ENCODE measurements at places on chromosomes 12 and 14. TPM values are rescaled to one million over a fixed set of nuclear protein-coding genes. Genes with fewer than 3 reads are reported as not detected.

Gene BCL2L14
- not detected for total RNA-seq

Gene GCH1
- total RNA-seq, result 4.2 TPM

Gene AMN
- 0.39 TPM for total RNA-seq

Gene RPS26
- 711 TPM for total RNA-seq

Gene B4GALNT1
- 44.0 TPM for total RNA-seq

Gene LRRC10
- total RNA-seq, result not detected

Gene KMT2D
- 37.5 TPM for total RNA-seq

Gene NRL
- total RNA-seq, result 1.1 TPM

Gene TMEM121
- total RNA-seq, result 10.8 TPM

Gene TRMT5
- 12.3 TPM for total RNA-seq

Gene MSRB3
- total RNA-seq, result 18.5 TPM

Gene PPP1R13B
- total RNA-seq, result 5.0 TPM

Gene GPD1
- 0.14 TPM for total RNA-seq

Gene SIRT4
- 0.71 TPM for total RNA-seq

Gene TUBA1B
- total RNA-seq, result 2,554 TPM

Gene NELL2
- total RNA-seq, result 0.11 TPM

Gene RAB21
- 33.9 TPM for total RNA-seq

Gene LRRC43
- total RNA-seq, result not detected

Gene POTEM
- total RNA-seq, result not detected

Gene STAT6
- total RNA-seq, result 52.1 TPM

Gene UBE3B
- 14.2 TPM for total RNA-seq

Gene MTRFR
- 17.4 TPM for total RNA-seq

Gene NKX2-1
- not detected for total RNA-seq

Gene LRTM2
- not detected for total RNA-seq

Gene IKZF4
- total RNA-seq, result 2.0 TPM

Gene FBLN5
- 5.7 TPM for total RNA-seq

Gene GPR65
- not detected for total RNA-seq

Gene PTCSC3
- total RNA-seq, result not detected

Gene RIPK3
- not detected for total RNA-seq

Measured in A549 treated with Mapracorat at 1 μM for 4 hours (cell line).